ENCODE measurements at places on chromosomes 3 and 15.

GRCh38 chr3:197093871-197094270, 64.3 kb upstream of the MELTF start:
- DNase-seq, result no peak

DNA sequence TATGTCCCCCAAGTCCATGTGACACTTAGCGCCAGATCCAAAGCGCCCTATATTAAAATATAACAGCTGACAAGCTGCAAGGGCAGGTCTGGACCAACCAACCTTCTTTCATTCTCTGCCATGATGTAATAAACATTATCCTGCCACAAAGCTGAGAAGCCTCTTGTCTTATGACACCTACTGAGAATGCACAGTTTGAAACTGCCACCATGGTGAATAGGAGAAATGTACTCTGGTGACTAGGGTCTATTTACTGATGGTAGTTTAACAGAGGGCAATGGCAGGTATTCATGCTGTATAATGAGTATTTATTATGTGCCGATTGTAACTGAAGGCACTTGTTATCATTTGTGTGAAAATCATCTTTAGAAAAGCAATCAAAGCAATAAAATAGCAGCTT, 634.0 kb downstream of the OTOL1 start:
- no peak for DNase-seq

GRCh38 chr3:102141096-102141927, 292.0 kb downstream of the NFKBIZ start:
- DNase-seq, result peak; percentile 11

- no peak for DNase-seq
Observed at GRCh38 chr3:184945886-184946625, 134.1 kb downstream of the VPS8 start.

GRCh38 chr3:11060500-11061251, 68.1 kb downstream of the SLC6A1 start:
- DNase-seq, result peak; percentile 56

DNA sequence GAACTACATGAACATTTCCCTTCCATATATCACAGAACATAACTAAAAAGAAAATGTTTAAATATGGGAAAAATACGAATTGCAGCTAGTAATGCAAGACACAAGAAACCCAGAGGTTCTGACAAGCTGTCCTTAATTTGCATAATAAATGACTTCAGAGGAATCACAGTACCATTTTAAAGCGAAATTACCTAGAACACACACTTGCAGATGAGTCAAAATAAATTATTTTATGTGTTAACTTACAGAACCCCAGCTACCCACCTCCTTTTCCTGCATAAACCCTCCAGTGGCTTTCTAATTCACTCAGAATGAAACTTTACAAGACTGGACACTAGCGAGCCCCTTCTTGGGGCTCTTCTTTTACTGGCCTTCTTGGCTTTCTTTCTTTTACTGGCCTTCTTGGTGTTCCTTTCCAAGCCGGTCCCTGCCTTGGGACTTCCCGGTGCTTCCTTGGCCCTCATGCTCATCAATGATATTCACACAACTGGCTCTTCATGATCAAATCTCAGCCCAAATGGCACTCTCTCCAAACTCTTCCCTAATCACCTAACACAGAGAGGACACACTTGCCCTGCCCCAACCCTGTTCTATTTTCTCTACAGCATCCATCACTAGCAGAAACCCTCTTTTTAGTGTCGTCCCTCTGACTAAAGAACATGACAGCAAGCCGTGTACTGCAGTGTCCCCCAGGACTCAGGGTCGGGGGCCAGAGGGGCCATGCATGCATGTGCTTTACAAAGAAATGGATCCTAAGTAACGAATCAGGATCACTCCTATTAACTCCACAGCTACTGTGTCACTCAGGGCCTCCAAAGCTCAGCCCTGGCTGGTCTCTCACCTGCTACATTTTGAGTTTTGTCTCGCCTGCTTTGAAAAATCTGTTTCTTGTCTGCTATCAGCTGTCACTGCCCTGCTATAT, 4.8 kb downstream of the CHSY1 start:
- DNase-seq, result no peak

GRCh38 chr3:32077260-32078084, 28.9 kb upstream of the GPD1L start:
- no peak for DNase-seq

DNA sequence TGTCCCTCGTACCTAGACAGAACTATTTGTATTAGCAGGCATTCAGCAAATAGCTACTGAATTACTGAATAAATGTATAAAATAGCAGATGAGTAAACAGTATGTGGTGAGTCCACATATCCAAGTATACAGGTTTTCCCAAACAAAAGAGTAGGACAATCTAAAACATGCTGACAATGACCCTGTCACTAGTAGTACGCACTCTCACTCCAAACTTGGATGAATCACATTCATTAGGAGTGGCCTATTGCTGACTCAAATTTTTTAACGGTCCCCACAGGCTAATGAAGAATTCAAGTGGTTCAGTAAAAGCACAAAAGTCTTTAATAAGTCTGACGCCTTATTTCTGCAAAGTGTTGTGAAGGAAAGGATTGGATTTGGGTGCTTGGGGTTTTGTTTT, 449.3 kb upstream of the THBS1 start:
- DNase-seq, result no peak

Measured in muscle of back (tissue), 13 donors.